ENCODE measurements at places on chromosomes 6 and 20. TPM values are rescaled to one million over a fixed set of nuclear protein-coding genes. Genes with fewer than 3 reads are reported as not detected.

MATN4 gene
- total RNA-seq = not detected

LAMA4 gene
- total RNA-seq = 229 TPM

SMIM8 gene
- total RNA-seq = 13.8 TPM

DNA sequence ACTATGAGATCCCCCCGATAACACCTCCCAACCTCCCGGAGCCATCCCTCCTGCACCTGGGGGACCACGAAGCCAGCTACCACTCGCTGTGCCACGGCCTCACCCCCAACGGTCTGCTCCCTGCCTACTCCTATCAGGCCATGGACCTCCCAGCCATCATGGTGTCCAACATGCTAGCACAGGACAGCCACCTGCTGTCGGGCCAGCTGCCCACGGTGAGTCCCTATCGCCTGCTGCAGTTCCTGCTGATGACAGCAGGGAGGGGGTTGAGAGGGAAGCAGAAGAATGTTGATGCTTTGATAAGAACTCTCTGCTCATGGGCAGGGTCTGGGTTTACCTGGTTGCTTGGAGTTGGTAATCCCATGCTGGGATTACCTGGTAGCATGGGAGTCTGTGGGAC lies 91.9 kb downstream of the TOX2 start:
- H3K4me1 ChIP-seq = no peaks in the 10 kb centered on the region
- no peaks in the 10 kb centered on the region for H3K36me3 ChIP-seq
- no peak overlapping the region for H3K27ac ChIP-seq
- H3K27me3 ChIP-seq = no peaks in the 10 kb centered on the region
- DNase-seq = no peak
- H3K4me3 ChIP-seq = no peak overlapping the region

- H3K4me1 ChIP-seq = no peaks in the 10 kb centered on the region
- H3K36me3 ChIP-seq = no peaks in the 10 kb centered on the region
- H3K4me3 ChIP-seq = no peak overlapping the region
- no peaks in the 10 kb centered on the region for H3K27me3 ChIP-seq
- DNase-seq = no peak
- no peak overlapping the region for H3K27ac ChIP-seq
Observed at GRCh38 chr6:169409742-169410312, 156.2 kb upstream of the THBS2 start.

DNA sequence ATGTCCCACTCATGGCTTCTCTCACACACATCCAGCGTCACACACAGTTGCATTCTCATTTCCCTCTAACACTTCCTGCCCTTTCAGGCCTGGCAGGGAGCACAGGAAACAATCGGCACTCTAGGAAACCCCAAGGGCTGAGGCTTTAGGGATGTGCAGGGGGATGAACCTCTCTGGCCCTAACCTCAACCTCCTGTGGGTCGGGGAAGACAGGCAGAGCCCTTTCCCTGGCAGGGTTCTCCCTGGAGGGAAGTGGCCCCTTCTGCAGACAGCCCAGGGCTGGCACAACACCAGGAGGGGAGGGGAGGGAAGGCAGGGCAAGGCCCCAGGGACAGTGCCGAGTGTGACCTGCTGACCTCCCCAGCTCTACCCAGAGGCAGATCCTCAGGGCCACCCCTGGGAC lies 2.7 kb downstream of the TEAD3 start:
- no peaks in the 10 kb centered on the region for H3K36me3 ChIP-seq
- H3K4me3 ChIP-seq = no peak overlapping the region
- no peaks in the 10 kb centered on the region for H3K27me3 ChIP-seq
- H3K4me1 ChIP-seq = peaks cover 39% of the 10 kb centered on the region

- DNase-seq = no peak
- no peaks in the 10 kb centered on the region for H3K4me1 ChIP-seq
- H3K36me3 ChIP-seq = no peaks in the 10 kb centered on the region
- no peak overlapping the region for H3K27ac ChIP-seq
- no peaks in the 10 kb centered on the region for H3K27me3 ChIP-seq
- no peak overlapping the region for H3K4me3 ChIP-seq
Observed at GRCh38 chr20:4086771-4087687, 71.7 kb upstream of the RNF24 start.

- H3K4me1 ChIP-seq = no peaks in the 10 kb centered on the region
- no peaks in the 10 kb centered on the region for H3K36me3 ChIP-seq
- H3K27ac ChIP-seq = no peak overlapping the region
- H3K4me3 ChIP-seq = no peak overlapping the region
- no peak for DNase-seq
- H3K27me3 ChIP-seq = no peaks in the 10 kb centered on the region
Observed at GRCh38 chr6:127102299-127102698, 16.2 kb upstream of the RSPO3 start.

- H3K36me3 ChIP-seq = no peaks in the 10 kb centered on the region
- no peaks in the 10 kb centered on the region for H3K27me3 ChIP-seq
- DNase-seq = no peak
- H3K27ac ChIP-seq = no peak overlapping the region
- no peaks in the 10 kb centered on the region for H3K4me1 ChIP-seq
Observed at GRCh38 chr6:75759207-75759606, 10.2 kb downstream of the MYO6 start.
